ENCODE measurements at places on chromosomes 13 and 19.

- peak; percentile 17 for DNase-seq
These were observed 19.2 kb downstream of the CEACAM6 start for GRCh38 chr19:41774515-41774980.

GRCh38 chr13:68551701-68552522, 1321.8 kb upstream of the PCDH9 start:
- DNase-seq, result no peak

GRCh38 chr13:79389026-79389425, 17.0 kb downstream of the RBM26 start:
- DNase-seq, result no peak

DNA sequence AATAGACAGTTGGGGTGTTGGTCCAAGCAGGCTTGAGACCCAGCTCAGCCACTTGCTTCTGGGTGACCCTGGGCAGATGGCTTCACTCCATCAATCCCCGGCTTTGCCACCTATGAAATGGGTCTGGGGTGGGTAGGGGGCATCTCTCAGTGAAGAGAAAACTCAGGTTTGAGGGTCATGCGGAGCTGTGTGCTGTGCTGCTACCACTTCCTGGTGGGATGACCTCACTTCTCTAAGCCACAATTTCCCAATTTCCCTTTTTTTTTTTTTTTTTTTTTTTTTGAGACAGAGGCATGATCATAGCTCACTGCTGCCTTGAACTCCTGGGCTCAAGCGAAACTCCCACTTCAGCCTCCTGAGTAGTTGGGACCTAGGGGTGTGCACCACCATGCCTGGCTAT, 4.6 kb upstream of the PLAUR start:
- DNase-seq, result no peak

DNA sequence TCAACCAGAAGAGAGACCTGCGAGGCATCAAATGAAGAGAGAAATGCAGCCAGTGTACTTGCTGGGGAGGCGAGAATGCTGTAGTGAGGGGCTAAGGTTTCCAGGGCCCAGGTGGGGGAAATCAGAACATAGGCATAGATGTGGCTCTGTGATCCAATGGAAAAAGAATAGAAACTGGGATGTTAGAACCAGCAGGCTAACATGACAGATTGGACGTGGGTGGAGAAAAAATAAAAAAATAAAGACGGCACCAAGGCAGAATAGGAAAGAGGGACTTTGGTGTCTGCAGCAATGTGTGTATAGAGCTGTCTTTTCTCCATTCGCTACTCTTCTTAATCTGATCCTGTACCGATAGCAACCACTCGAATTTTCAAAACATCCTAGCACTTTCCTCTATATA, 381.0 kb upstream of the NBEA start:
- DNase-seq, result no peak

- no peak for DNase-seq
These were observed 266.2 kb downstream of the MAB21L1 start for GRCh38 chr13:35210261-35210660.

DNA sequence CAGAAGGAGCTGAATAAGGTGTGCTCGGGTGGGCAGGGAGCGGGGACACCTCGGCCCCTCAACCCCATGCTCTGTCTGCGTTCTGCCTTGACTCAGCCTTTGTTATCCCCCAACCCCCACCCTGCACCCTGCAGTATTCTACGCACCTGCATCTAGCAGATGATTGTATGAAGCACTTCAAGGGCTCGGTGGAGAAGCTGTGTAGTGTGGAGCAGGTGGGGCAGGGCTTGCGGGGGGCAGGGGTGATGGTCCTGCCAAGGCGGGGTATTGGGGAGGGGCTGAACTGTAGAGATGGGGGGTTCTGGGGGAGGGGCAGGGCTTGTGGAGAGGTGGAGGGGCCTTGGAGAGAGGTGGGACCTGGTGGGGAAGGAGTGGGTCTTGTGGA, 6.1 kb downstream of the STXBP2 start:
- DNase-seq, result no peak

GRCh38 chr13:85497652-85498051, 301.6 kb downstream of the SLITRK6 start:
- DNase-seq, result no peak

GRCh38 chr13:24870380-24870760, 106.4 kb downstream of the RNF17 start:
- no peak for DNase-seq

DNA sequence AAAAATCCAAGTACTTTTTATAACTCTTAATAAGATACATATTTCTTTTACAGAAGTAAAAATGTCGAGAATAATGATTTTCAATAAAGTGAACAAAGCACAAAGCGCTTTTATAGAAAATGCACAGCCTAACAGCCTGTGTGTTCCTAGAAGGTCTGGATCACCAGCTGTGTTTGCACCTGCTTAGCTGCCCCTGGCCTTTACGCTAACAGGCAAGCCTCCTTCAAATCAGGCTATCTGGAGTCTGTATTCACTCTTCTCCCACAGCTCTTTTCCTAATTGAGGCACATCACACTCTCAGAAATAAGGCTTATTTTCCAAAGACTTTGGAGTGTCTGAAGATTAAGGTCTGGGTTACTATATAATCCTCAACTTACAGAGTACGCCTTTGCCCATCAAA, 183.1 kb downstream of the LHFPL6 start:
- no peak for DNase-seq

GRCh38 chr13:96417939-96418685, 328.2 kb downstream of the HS6ST3 start:
- DNase-seq, result no peak

Data from stimulated activated CD4-positive, alpha-beta T cell treated with anti-CD3 and anti-CD28 coated beads, Interleukin-12 subunit alpha, Interleukin-12 subunit beta, amount 100 ng/mL, for 24 hours (primary cell).